Fibroblast of villous mesenchyme (primary cell): ENCODE measurements at places on chromosomes 5 and 9.
A peak's percentile ranks its signal among the peaks of the same experiment; 100 is the strongest.

DNA sequence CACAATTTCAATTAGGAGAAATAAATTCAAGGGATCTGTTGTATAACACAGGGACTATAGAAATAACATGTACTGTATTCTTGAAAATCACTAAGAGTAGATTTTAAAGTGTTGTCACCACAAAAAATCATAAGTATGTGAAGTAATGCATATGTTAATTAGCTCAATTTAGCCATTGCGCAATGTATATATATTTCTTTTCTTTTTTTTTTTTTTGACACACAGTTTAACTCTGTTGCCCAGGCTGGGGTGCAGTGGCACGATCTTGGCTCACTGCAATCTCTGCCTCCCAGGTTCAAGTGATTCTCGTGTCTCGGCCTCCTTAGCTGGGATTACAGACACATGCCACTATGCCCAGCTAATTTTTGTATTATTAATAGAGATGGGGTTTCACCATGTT is 70.2 kb downstream of the XRCC4 start:
- no peak for DNase-seq

GRCh38 chr5:103511554-103511885 is 51.1 kb downstream of the NUDT12 start:
- no peak for DNase-seq

- DNase-seq: peak; percentile 76
Measured at GRCh38 chr9:1231998-1232919, 182.1 kb downstream of the DMRT2 start.

DNA sequence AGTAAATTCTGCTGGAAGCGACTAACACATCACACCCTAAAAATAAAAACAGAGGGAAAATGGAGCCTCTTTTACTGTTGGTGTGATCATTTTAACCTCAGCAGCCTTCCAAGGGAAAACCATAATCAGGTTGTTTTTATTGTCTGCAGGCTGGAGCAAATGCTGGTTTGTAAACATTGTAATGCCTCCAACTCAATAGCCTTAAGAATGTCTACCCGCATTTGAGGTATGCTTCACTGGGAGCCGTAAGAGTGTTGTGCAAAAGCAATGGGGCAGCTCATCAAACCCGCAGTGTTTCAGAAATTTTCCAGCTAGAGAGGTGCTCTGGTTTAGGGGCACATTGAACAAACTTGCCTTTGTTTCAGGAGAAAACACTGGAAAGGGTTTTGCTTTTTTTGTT is 17.0 kb downstream of the NIM1K start:
- DNase-seq: no peak

DNA sequence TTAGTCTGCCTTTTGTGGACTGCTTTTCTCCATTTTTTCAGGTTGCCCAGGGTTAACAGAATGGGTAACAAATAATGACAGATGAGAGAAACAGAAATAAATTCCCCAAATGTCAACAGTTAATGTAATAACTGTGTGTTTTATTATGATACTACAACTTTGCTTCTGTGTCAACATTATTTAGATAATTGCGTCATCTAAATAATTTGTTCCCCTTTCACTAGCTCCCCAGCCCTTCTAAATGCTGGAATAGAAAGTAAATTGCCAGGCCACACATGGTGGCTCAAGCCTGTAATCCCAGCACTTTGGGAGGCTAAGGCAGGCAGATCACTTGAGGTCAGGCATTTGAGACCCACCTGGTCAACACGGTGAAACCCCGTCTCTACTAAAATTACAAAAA is 53.5 kb downstream of the RNF38 start:
- DNase-seq: peak; percentile 17

GRCh38 chr5:14286574-14287421 is 143.7 kb downstream of the TRIO start:
- no peak for DNase-seq

DNA sequence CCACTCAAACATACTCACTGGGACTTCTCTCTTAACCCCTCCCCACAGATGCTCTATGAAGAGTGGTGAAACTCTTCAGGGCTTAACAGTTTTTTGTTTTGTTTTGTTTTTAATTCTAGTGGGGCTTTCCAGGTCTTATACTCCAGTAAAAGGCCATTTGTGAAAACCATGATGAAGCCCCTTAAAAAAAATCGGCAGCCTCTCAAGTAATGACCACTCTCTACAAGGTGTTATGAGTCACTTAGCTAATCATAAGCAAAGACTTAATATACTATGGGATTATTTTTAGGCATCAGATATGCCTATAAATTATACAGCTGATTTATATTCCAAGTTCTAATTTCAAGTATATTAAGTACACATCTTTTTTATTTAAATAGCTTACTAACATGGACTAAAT is 607.9 kb downstream of the RAB3C start:
- no peak for DNase-seq

DNA sequence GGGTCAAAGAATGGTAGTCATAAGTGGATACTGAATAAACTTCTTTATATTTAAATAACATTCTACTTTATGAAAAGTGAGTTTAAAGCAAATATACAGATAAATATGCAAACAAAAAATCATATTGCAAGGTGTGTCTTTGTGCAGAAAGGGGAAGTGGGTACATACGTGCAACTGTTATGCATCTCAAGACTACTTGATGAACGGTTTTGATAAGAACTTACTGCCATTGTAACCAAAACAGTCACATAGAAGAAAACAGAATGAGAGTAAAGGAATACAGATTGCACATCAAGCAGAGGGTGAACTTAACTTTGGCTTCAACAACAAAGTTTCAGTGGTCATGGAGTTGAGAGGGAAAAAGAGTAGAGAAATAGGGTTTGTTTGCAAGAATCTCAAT is 9.9 kb downstream of the CAMK4 start:
- DNase-seq: no peak

DNA sequence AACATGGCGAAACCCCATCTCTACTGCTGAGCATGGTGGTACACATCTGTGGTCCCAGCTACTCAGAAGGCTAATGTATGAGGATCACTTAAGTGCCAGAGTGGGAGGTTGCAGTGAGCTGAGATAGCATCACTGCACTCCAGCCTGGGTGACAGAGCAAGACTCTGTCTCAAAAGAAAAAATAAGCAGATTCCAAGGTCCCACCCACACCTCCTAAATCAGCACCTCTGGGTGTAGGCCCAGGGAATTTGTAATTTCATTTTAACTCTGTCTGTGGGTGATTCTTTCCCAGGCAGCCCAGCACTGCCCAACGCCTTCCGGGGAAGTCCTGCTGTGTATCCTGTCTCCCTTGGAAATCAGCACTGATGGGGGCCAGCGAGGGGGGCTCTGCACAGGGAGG is 12.5 kb downstream of the CAMK2A start:
- DNase-seq: no peak

DNA sequence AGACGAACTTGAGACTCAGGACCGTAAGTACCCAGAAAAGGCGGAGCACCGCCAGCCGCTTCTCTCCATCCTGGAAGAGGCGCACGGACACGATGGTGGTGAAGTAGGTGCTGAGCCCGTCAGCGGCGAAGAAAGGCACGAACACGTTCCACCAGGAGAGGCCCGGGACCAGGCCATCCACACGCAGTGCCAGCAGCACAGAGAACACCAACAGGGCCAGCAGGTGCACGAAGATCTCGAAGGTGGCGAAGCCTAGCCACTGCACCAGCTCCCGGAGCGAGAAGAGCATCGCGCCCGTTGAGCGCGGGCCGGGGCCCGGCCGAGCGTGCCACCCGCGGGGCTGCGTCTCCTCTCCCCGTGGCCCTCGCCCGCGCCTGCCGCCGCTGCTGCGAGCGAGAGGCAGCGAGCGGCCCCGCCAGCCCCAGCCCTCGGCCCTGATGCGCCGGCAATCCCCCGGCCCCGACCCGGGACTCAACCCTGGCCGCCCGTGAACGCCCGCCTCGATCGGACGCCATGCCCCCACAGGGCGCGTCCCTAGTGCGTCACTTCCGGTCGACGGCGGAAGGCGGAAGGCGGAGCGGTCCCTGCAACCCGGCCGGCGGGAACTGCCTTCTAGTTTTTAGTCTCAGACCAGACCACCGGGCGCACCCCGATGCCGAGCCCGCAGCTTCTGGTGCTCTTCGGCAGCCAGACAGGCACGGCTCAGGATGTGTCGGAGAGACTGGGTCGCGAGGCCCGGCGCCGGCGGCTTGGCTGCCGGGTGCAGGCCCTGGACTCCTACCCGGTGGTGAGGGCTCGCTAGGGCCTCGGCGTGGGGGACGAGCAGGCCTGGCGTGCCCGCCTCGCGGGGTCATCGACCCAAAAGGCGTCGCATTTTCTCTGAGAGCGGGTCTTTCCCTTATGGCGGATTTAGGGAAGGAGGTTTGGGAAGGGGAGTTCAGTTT is at the start of the genes NDOR1 and TMEM203:
Gene NDOR1, plus strand, starts transcription at position 575 of the 944 bp plus-strand sequence. Its CDS starts 78 bp downstream, at position 653.
Gene TMEM203, minus strand, starts transcription at position 523 of the 944 bp plus-strand sequence. Its CDS starts 234 bp downstream, at position 289.
- peak; percentile 85 for DNase-seq

DNA sequence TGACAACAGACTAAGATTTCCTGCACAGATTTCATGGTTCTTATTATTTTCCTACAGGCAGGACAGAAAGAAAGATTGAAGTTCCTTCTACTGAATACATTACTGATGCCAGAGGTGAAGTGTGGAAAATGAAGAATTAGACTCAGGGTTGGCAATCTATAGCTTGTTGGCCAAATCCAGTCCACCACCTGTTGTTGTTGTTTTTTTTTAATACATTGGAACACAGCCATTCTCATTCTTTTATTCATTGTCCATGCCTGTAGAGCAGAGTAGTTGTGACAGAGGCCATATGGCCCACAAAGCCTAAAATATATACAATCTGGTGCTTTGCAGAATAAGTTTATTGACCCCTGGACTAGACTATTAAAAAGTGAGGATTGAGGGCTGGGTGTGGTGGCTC is 5.8 kb upstream of the PLPPR1 start:
- DNase-seq: no peak

DNA sequence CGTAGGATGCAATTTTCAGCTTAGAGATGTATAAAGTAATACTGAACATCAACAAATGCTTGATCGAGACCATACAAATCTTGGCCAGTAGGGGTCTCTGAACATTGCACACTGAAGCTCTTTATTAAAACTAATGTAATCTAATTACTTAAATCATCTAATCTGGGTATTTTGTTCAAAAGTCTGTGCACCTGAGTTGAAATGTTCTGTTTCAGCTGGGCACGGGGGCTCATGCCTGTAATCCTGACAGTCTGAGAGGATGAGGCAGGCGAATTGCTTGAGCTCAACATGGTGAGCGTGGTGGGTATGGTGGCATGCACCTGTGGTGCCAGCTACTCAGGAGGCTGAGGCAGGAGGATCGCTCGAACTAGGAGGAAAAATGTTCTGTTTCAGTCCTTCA is 41.0 kb downstream of the ESM1 start:
- peak; percentile 51 for DNase-seq

DNA sequence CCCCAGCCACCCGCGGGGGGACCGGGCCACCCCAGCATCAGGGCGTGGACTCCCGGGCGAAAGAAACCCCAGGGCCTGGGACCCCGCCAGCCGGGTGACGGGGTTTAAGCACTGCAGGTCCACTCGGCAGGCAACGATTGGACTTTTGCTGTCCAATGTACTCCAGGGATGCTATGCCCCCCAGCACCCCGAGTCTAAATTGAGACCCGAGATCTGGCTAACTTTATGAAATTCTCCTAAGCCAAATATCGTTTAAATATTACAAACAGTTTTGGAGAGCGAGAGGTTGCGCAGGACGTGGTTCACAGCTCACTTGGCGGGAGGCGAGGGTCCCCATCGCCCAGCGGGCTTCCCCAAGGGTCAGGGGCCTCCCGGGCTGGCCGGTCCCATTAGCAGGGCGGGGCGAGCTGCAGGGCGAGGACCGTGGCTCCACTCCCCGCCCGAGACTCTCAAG is 384 bp upstream of the MRPS2 start:
- DNase-seq: peak; percentile 67

GRCh38 chr9:96524045-96524444 is 74.1 kb downstream of the HABP4 start:
- DNase-seq: no peak

- no peak for DNase-seq
Measured at GRCh38 chr9:20512636-20513035, 109.7 kb downstream of the MLLT3 start.

- no peak for DNase-seq
Measured at GRCh38 chr5:146725025-146725424, 153.5 kb downstream of the PPP2R2B start.

GRCh38 chr5:159021901-159022556 is 77.7 kb downstream of the EBF1 start:
- peak; percentile 97 for DNase-seq

DNA sequence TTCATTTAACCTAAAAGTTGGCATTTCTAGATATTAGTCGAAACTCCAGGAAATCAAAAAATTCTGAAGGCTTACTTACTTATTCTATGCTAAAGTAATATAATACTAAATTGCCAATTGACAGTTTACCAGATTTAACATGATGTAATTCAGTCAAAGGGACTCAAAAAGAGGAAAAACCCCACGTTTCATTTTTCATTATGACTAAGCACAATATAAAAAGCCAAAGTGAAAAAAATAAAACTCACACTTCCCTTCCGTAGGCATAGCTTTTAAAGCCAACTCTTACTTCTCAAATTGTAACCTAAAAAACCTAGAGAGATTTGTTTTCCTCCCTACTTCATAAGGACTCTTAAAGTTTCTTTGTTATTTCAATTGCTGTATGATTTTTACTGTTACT is 146.6 kb downstream of the RAPGEF6 start:
- DNase-seq: no peak

- DNase-seq: no peak
Measured at GRCh38 chr5:119395080-119395836, 39.4 kb downstream of the TNFAIP8 start.

- DNase-seq: no peak
Measured at GRCh38 chr9:129351058-129351641, 173.1 kb upstream of the IER5L start.

DNA sequence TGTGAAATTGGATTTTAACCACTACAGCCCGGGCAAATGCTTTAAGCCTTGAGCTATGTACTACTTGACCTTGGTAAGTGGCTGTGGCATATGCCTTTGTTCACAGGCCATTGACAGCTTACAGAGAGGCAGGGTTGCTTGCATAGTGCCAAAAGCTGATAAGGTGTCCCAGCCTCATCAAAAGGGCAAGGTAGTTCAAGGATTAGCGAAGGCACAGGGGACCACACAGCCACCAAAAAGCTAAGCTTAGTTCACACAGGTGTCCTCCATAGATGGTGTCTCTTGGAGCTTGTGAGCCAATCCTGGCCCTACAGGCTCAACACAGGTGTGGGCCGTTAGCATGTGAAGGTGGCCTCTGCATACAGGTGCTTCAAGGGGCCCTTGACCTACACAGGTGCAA is 86.8 kb downstream of the ZNF622 start:
- no peak for DNase-seq

- no peak for DNase-seq
Measured at GRCh38 chr9:13791816-13792215, 512.3 kb upstream of the MPDZ start.

DNA sequence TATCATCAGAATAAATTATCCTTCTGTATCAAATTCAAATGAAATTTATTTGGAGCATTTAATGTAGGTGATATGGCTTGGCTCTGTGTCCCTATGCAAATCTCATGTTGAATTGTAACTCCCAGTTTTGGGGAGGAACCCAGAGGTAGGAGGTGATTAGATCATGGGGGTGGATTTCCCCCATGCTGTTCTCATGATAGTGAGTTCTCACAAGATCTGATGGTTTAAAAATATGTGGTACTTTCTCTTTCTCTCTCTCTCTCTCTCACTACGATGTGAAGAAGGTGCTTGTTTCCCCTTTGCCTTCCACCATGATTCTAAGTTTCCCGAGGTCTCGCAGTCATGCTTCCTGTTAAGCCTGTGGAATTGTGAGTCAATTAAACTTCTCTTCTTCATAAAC is 678.4 kb upstream of the RGMB start:
- DNase-seq: no peak
